ENCODE measurements at places on chromosomes 2 and 18. TPM values are rescaled to one million over a fixed set of nuclear protein-coding genes. Genes with fewer than 3 reads are reported as not detected.
A peak's percentile ranks its signal among the peaks of the same experiment; 100 is the strongest.

DNA sequence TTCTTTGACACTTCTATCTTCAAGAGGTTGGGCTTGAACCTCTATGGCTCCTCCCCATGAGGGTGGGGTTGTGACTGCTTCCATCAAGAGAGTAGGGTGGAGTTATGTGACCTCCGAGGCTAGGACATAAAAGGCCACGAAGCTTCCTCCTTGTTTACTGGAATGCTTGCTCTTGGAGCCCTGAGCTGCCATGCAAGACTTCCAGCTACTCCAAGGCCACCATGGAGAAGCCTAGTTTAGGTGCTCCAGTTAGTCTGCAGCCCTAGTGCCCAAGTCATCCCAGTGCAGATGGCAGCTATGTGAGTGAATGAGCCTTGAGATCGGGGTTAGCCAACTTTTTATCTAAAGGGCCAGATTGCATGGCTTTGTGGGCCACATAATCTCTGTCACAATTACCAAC lies 2.4 kb upstream of the MERTK start:
- no peaks in the 10 kb centered on the region for H3K27me3 ChIP-seq
- no peak for DNase-seq
- H3K4me1 ChIP-seq: peaks cover 28% of the 10 kb centered on the region
- H3K4me3 ChIP-seq: no peak overlapping the region
- H3K27ac ChIP-seq: no peak overlapping the region

GRCh38 chr2:100845141-100845991 lies 25.4 kb downstream of the NPAS2 start:
- no peaks in the 10 kb centered on the region for H3K36me3 ChIP-seq
- DNase-seq: no peak
- peaks cover 16% of the 10 kb centered on the region for H3K4me1 ChIP-seq
- H3K27me3 ChIP-seq: no peaks in the 10 kb centered on the region
- no peak overlapping the region for H3K4me3 ChIP-seq

DNA sequence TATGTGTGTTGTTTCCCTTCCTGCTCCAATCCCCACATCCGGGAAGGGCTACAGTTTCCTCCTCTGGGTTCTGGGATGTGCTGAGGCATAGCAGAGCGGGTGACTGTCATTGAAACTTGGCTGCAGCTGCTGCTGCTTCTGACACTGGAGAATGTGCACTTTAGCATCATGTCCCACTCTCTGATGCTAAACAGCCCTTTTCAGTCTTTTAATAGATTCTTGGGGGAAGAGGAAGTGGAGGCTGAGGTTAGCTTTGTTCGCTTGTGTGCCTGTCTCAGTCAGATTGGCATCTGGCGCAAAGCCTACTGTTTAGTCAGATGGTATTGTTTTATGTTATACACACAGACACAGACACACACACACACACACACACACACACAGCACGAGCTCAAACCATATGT lies 136.5 kb upstream of the RND3 start:
- DNase-seq: no peak
- no peaks in the 10 kb centered on the region for H3K4me1 ChIP-seq

DNA sequence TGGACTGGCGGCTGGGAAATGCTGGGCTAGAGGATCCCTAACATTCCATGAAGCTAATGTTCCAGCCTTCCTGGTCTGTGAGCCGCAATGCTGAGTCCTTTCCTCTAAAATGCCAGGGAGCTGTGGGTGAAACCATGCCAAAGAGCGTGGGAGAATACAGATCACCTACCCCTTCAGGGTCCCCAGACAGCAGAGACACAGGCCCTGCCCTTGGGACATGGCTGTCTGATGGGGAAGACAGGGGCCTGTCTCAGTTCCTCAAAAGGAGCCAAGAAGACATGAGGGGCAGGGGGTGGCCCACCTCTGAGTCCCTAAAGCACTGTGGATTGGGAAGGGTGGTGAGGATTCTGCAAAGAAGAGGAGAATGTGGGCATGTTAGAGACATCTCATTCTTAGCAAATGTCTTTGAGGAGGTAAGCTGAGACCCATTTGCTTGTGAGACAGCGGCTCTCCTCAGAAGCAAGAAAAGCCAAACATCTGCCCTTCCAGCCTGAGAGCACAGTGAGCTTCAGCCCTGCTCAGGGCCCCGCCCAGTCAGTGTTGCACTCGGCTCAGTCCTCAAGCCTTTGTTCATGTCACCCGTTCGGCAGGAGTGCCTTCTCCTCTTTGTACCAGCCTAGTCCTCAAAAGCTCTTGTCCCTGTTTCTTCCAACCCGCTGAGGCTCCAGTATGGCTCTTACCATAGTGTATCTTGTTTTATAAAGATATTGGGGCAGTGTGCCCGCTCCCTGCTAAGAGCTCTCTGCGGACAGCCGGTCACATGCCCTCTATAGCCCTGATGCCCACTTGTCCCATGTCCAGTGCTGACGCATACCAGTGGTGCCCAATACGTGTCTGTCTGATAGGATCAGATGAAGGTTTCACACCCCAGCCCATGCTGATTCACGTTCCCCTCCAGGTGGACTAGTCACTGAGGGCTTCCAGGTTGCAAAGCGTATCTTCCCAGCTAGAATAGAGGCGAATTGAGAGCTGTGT lies 286.2 kb downstream of the CYP26B1 start:
- no peak overlapping the region for H3K4me3 ChIP-seq

DNA sequence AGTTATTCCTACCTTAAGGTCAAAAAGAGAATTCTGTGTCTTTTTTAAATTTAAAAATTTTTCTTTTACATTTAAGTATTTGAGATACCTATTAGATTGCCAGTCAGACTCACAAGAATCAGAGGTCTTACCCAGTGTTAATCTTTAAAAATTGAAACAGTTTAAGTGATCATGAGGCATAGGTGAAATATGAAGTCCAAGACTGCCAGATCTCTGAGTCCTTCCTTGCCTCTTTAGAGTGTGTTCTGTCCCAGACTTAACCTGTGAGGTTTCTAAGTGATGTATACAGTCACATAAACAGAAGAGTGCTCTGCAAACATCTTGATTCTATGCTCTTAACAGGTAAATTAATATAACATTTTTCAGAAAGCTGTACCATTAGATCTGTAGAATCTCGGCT lies 40.6 kb downstream of the ACTR3 start:
- H3K27me3 ChIP-seq: no peaks in the 10 kb centered on the region
- H3K36me3 ChIP-seq: peaks cover 10% of the 10 kb centered on the region
- H3K4me3 ChIP-seq: no peak overlapping the region

MC4R gene
- not detected for total RNA-seq

CDK15 gene
- under 0.01 TPM for total RNA-seq

GRCh38 chr2:150409196-150409595 lies 78.3 kb downstream of the RND3 start:
- H3K27me3 ChIP-seq: no peaks in the 10 kb centered on the region
- DNase-seq: no peak
- peaks cover under 1% of the 10 kb centered on the region for H3K4me1 ChIP-seq
- H3K4me3 ChIP-seq: no peak overlapping the region
- no peaks in the 10 kb centered on the region for H3K36me3 ChIP-seq

- H3K27me3 ChIP-seq: peaks cover 4% of the 10 kb centered on the region
- no peaks in the 10 kb centered on the region for H3K36me3 ChIP-seq
- DNase-seq: no peak
Observed at GRCh38 chr2:121304941-121305340, 19.9 kb upstream of the TFCP2L1 start.

DNA sequence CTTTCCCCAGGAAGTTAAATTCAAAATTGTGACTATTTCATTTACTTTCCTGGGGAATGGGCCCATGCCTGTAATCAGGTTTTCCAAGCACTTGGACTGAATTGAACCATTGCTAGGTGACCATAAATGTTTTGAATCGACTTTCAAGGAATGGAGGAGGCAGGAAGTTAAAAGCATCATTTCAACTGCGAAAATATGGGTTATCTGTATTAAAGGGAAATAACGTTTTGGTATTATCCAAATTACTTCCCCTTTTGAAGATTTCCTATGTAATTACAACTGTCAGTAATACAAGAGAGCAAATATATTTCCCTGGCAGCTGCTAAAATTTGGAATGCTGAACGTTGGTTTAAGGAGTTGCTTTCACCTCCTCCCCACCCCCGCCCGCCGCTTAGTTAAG lies 19.0 kb downstream of the PNO1 start:
- H3K27ac ChIP-seq: no peak overlapping the region
- DNase-seq: no peak
- H3K27me3 ChIP-seq: no peaks in the 10 kb centered on the region
- peaks cover 1% of the 10 kb centered on the region for H3K36me3 ChIP-seq
- H3K4me3 ChIP-seq: no peak overlapping the region

- peaks cover 17% of the 10 kb centered on the region for H3K4me1 ChIP-seq
- H3K36me3 ChIP-seq: no peaks in the 10 kb centered on the region
- H3K4me3 ChIP-seq: peak overlapping the region; percentile 84
- H3K27ac ChIP-seq: peak overlapping the region; percentile 95
- DNase-seq: no peak
- H3K27me3 ChIP-seq: no peaks in the 10 kb centered on the region
Observed at GRCh38 chr2:159711562-159712142, 654 bp upstream of the MARCHF7 start.

CTIF gene
- total RNA-seq: 10.6 TPM

DNA sequence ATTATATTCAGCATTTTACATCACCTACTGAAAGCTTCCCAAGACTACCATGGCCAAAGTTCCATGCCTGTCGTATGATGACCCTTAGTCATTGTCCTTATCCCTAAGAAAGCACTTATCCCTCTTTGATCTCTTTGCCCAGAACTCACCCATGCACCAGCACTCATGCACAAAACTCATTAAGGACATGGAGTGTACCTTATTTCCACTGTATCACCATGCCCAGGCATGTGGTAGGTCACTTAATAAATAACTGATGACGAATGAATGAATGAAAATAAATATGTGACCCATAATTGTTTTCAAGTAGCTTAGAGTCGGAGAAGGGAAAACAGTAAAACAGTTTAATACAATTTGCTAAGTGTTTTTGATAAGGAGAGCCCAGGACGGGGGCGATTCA lies 220.1 kb downstream of the IKZF2 start:
- no peak for DNase-seq
- H3K27ac ChIP-seq: no peak overlapping the region
- H3K36me3 ChIP-seq: no peaks in the 10 kb centered on the region

SNRPD1 gene
- 3.3 TPM for total RNA-seq

DNA sequence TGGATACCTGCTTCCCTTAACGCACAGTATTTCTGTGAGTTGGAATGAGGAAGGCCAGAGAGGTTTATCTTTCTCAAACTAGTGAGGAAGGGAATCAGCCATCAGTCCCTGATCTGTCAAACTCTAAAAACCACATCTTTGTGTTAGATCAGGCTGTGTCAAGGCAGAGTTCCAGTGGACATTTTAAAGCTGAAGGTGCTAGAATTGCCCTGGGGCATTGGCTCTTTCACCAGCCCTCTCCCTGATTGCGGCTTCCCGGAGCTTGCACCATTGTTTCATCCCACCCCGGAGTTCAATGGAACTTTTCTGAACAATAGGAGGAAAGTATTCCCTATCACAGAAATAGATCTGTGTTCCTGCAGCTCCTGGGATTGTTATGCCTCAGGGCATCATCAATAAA lies 110.2 kb downstream of the RNF144A start:
- H3K4me3 ChIP-seq: no peak overlapping the region
- no peak overlapping the region for H3K27ac ChIP-seq
- no peak for DNase-seq
- no peaks in the 10 kb centered on the region for H3K4me1 ChIP-seq
- H3K27me3 ChIP-seq: no peaks in the 10 kb centered on the region

TUBA3E gene
- not detected for total RNA-seq

DNA sequence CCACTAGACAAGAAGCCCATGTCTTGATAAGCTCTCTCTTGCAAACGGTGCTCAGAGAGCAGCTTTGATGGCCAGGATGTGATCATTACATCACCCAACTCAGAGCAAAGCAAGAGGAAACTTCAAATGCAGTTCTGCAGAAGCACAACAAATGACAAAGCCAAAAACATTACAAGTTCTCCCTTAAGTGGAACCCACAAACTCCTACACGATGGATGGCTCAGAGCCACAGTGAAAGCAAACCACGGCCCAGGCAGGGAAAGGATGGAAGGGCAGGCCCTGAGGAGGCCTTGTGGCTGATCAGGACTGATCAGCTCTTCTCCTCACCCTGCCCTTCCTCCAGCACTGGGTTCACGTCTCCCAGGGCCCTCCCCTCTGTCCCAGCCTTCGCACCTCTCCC lies 326.4 kb downstream of the EIPR1 start:
- no peaks in the 10 kb centered on the region for H3K27me3 ChIP-seq
- no peaks in the 10 kb centered on the region for H3K36me3 ChIP-seq
- H3K27ac ChIP-seq: no peak overlapping the region
- DNase-seq: no peak
- no peaks in the 10 kb centered on the region for H3K4me1 ChIP-seq

- no peak overlapping the region for H3K4me3 ChIP-seq
- H3K27me3 ChIP-seq: no peaks in the 10 kb centered on the region
- H3K4me1 ChIP-seq: no peaks in the 10 kb centered on the region
- no peak for DNase-seq
Observed at GRCh38 chr2:21466341-21466927, 342.7 kb downstream of the TDRD15 start.

- H3K27me3 ChIP-seq: no peaks in the 10 kb centered on the region
- no peak overlapping the region for H3K27ac ChIP-seq
- H3K36me3 ChIP-seq: peaks cover 7% of the 10 kb centered on the region
- H3K4me3 ChIP-seq: no peak overlapping the region
- no peaks in the 10 kb centered on the region for H3K4me1 ChIP-seq
Observed at GRCh38 chr2:43568228-43568627, 27.6 kb downstream of the THADA start.

DNA sequence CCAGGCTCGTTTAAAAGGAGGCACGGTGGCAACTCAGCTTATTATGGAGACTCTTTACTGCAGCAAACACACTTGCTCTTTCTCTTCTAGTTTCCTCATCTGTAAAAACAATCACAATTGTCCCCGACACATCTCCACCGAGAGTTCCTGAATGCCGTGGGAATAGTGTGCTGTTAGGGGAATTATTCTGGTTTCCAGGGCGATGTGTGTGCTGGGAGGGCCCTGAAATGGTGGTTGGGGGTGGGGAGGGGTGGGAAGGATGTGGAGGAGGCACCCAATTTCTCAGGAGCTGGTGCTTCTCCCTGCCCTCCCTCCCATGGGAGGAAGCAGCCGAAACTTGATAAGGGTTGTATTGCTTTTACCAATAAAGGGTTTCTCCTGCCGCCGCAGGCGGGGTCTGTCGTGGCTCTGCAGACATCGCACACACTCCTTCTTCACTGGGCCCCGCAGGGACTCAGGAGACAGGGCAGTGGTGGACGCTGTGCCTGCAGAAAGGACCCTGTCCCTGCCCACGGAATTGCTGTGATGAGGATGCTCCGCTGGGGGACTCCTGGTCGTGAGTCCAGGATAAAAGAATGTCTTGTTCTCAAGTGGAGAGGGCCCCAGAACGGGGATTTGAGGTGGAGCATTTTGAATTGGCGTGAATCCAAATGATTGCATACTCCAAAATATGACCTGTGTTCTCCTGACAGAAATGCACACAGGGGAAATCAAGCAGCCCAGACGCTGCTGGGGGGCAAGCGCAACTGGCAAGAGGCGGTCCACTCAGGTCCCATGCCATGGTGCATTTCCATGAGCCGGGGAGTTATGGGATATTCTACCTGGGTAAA lies 119.2 kb downstream of the ACKR3 start:
- no peaks in the 10 kb centered on the region for H3K27me3 ChIP-seq
- H3K4me1 ChIP-seq: peaks cover 3% of the 10 kb centered on the region
- H3K27ac ChIP-seq: no peak overlapping the region

- DNase-seq: no peak
- H3K4me3 ChIP-seq: no peak overlapping the region
- no peaks in the 10 kb centered on the region for H3K4me1 ChIP-seq
- no peaks in the 10 kb centered on the region for H3K27me3 ChIP-seq
Observed at GRCh38 chr2:11863103-11863502, 116.7 kb downstream of the LPIN1 start.

ACVR1C gene
- 0.19 TPM for total RNA-seq

Measured in liver (tissue), 10 donors.